Ureter (tissue), 1 donor: ENCODE measurements at places on chromosomes 13 and 19. TPM values are rescaled to one million over a fixed set of nuclear protein-coding genes. Genes with fewer than 3 reads are reported as not detected.

- DNase-seq = no peak
Observed at GRCh38 chr13:25932365-25932764, 119.5 kb downstream of the SHISA2 start.

GRCh38 chr19:58364146-58364545 lies 1.6 kb upstream of the ZNF497 start:
- no peak for DNase-seq

GRCh38 chr13:62320129-62321108 lies 904.8 kb upstream of the PCDH20 start:
- no peak for DNase-seq

Gene ZNF582
- total RNA-seq = 5.6 TPM

Gene TMPRSS9
- not detected for total RNA-seq

Gene OR7G3
- not detected for total RNA-seq

Gene ZSCAN5B
- total RNA-seq = not detected
